Left renal cortex interstitium (tissue), 4 donors: ENCODE measurements at places on chromosomes 16 and 17.

DNA sequence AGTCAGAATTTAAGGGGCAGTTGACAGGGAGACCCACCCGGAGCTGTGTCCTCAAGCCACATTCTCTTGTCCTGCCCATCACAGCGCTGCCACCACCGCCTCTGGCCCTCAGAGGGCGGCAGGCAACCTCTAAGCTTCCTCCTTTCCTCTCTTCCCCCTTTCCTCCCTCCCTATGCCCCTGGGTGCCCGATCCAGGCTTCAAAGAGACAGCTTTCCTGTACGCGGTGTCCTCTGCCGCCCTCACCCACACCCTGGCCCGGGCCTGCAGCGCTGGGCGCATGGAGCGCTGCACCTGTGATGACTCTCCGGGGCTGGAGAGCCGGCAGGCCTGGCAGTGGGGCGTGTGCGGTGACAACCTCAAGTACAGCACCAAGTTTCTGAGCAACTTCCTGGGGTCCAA lies 23.5 kb downstream of the WNT9B start:
- DNase-seq = no peak

GRCh38 chr17:80783486-80783885 lies 208.2 kb upstream of the CHMP6 start:
- DNase-seq = no peak

DNA sequence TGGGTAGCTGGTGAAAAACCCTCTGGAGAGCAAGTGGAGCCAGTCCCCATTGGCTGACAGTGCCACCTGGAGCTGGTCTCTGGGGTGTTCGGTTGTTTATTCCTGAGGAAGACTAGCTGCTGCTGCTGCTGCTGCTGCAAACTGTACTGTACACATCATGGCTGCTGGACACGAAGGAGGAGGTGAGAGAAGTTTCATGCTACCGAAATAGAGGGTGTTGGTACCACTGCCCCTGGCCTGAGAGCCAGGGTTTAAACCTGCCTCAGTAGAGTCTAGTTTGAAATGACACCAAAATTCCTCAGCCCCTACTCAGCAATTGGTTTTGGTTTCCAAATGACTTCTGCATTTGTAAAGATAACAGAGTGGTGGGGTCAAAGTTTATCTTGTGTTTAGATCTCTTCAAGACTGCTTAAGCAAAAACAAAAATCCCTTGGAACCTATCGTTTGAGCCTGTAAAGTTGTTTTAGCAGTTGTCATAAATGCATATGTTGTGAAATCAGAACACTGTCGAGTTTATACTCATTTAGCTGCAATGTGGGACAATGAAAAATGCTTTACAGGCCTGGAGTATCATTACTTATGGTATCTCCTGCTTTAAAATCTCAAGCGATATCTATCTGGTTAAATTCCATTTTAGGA lies 40.8 kb downstream of the CYB5B start:
- no peak for DNase-seq

- no peak for DNase-seq
Measured at GRCh38 chr16:68724797-68725196, 12.3 kb upstream of the CDH1 start.

- DNase-seq = no peak
Measured at GRCh38 chr17:76104140-76104895, 731 bp upstream of the EXOC7 start.

DNA sequence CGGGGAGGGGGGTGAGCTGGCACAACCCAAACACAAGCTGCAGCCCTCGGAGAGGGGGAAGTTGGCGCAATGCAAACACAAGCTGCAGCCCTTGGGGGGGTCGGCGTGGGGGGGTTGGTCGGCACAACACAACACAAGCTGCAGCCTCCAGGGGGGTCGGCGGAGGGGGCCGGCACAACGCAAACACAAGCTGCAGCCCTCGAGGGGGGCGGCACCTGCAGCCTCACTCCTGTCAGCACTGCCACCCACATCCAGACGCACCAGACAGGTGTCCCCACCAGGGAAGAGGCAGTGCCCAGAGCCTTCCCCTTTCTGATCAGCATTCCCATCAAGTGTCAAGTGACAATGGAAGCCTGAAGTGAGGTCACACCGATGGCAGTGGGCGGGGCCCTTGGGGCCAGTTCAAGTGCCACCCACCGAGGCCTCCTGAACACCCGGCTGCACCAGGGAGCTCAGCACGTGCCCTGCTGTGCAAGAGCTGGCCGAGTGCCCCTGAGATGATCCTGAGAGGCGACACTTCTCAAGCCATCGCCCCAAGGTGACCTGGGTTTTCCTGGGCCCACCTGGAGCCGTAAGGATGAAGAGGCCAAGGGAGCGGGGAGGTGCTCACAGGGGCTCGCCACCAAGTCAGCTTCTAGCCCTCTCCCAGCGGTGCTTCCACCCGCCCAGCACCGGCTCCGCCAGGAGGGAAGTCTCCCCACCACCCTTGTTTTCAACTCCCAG lies 59.3 kb downstream of the KLHDC4 start:
- no peak for DNase-seq

DNA sequence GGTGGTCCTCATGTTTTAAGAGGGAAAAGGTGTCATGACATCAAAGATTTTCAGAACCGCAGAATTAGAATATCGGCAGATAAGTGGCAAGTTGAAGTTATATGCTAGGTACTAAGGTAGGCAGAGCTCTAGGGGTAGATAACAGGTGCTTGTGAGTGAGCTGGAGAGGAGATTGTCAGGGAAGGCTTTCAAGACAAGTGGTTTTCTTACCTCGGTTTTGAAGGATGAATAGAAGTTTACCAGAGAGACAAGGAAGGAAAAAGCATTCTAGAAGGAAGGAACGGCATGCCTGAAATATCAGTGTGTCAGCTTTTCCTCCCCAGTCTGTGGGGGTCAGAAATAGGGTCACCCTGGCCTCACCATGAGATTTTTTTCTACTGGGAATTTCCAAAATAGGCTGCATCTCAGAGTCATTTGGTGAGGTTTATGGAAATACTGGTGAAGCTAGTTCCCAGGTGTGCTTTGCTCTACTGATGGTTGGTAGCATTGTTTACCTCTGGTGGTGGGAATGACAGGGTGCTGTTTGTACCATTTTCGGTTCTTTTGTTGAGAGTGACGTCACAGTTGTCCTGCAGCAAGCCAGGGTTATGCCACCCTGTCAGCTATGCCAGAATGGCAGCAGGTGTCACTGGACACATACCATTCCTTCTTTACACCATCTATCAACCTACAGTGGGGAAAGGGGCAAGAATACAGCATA lies 112.5 kb downstream of the MSI2 start:
- DNase-seq = no peak

DNA sequence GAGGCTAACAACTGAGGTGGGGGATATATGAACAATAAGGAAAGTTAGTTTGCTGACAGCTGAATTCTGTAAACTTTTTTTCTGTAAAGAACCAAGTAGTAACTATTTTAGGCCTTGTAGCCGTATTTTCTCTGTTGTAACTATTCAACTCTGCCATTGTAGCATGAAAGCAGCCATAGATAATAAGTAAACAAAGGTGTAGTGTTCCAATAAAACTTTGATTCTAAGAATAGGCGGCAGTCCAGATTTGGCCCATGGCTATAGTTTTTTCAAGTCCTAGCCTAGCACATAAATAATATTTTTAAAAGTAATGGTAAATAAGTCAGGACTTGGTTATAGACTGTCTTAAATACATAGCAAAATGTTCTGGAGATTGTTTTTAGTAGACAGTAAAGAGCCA lies 142.0 kb downstream of the STXBP4 start:
- no peak for DNase-seq
